Upper lobe of left lung (tissue), 6 donors: ENCODE measurements at places on chromosomes 5 and 9. TPM values are rescaled to one million over a fixed set of nuclear protein-coding genes. Genes with fewer than 3 reads are reported as not detected.

- no peak for DNase-seq
- H3K27ac ChIP-seq, result peak overlapping the region; percentile 77
- no peaks in the 10 kb centered on the region for H3K36me3 ChIP-seq
- no peak overlapping the region for H3K4me3 ChIP-seq
Observed at GRCh38 chr5:149061341-149061740, 1.5 kb downstream of the SH3TC2 start.

GLRA1 gene
- total RNA-seq, result not detected

DNA sequence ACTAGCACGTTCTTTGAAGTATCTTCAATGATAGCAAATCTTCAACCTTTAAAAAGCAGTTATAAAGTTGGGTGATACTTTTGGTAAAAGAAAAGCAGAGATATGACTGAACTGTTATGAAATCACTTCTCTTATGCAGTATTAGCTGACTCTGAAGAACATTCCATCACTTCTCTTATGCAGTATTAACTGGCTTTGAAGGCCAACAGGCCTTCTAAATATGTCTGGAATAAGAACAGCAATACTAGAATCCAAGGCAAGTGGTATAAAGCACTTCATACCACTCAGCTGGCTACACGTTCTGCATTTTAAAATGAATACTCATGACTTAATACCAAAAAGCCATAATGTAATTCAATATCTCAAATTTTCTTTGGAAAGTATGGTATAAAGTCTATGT is 17.3 kb downstream of the SKIC3 start:
- no peak overlapping the region for H3K4me3 ChIP-seq
- H3K36me3 ChIP-seq, result peaks cover 40% of the 10 kb centered on the region
- DNase-seq, result no peak

GRCh38 chr9:115362101-115362500 is 244.1 kb upstream of the TNC start:
- DNase-seq, result no peak
- no peaks in the 10 kb centered on the region for H3K36me3 ChIP-seq
- no peak overlapping the region for H3K27ac ChIP-seq
- H3K27me3 ChIP-seq, result no peaks in the 10 kb centered on the region
- no peaks in the 10 kb centered on the region for H3K4me1 ChIP-seq

DNA sequence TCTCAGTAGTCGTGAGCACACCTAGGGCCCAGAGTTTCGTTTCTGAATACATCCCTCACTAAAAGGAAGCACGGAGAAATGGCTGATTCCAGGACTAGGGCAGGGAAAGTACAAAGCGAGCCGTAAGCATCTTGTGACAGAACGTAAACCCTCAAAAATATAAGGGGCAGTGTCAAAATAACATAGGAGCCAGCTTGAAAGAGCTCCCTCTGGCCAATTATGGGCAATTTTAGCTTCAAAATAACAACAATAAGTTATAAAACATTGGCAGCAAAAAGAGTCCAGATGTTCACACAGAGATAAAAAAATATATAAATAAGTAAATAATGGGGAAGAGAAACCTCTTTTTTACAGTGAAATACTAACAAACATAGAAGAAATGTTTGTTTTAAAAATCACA is 18.5 kb upstream of the GLIS3 start:
- DNase-seq, result no peak
- no peak overlapping the region for H3K27ac ChIP-seq
- no peaks in the 10 kb centered on the region for H3K36me3 ChIP-seq
- H3K4me3 ChIP-seq, result no peak overlapping the region
- no peaks in the 10 kb centered on the region for H3K27me3 ChIP-seq
- H3K4me1 ChIP-seq, result no peaks in the 10 kb centered on the region

F2RL1 gene
- 9.2 TPM for total RNA-seq

GRCh38 chr9:110820381-110820780 is 151.8 kb downstream of the MUSK start:
- no peak overlapping the region for H3K4me3 ChIP-seq
- no peak overlapping the region for H3K27ac ChIP-seq
- no peak for DNase-seq
- no peaks in the 10 kb centered on the region for H3K27me3 ChIP-seq

JADE2 gene
- 80.1 TPM for total RNA-seq

IFNB1 gene
- not detected for total RNA-seq

PDGFRB gene
- total RNA-seq, result 155 TPM

IRX4 gene
- not detected for total RNA-seq

VLDLR gene
- 13.4 TPM for total RNA-seq

SLC36A1 gene
- 49.2 TPM for total RNA-seq

- no peak overlapping the region for H3K4me3 ChIP-seq
- no peaks in the 10 kb centered on the region for H3K36me3 ChIP-seq
- no peaks in the 10 kb centered on the region for H3K27me3 ChIP-seq
Observed at GRCh38 chr5:62432621-62433064, 20.1 kb downstream of the IPO11 start.

DNA sequence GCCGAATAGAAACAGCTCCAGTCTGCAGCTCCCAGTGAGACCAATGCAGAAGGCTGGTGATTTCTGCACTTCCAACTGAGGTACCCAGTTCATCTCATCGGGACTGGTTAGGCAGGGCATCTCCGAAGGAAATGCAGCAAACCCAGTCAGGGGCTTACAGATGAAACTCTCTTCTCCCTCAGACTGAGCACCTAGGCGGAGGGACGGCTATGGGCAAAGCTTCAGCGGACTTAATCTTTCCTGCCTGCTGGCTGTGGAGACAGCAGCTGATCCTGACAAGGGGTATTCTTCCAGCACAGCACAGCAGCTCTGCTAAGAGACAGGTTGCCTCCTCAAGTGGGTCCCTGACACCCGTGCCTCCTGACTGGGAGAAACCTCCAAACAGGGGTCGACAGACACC is 330.9 kb downstream of the DNAH5 start:
- H3K27ac ChIP-seq, result no peak overlapping the region
- H3K36me3 ChIP-seq, result no peaks in the 10 kb centered on the region
- DNase-seq, result no peak

GRCh38 chr9:70085241-70085640 is 41.6 kb downstream of the MAMDC2 start:
- no peak overlapping the region for H3K27ac ChIP-seq
- peaks cover 11% of the 10 kb centered on the region for H3K4me1 ChIP-seq
- H3K27me3 ChIP-seq, result no peaks in the 10 kb centered on the region

TAF11L10 gene
- total RNA-seq, result not detected

PHF24 gene
- 0.10 TPM for total RNA-seq

DNA sequence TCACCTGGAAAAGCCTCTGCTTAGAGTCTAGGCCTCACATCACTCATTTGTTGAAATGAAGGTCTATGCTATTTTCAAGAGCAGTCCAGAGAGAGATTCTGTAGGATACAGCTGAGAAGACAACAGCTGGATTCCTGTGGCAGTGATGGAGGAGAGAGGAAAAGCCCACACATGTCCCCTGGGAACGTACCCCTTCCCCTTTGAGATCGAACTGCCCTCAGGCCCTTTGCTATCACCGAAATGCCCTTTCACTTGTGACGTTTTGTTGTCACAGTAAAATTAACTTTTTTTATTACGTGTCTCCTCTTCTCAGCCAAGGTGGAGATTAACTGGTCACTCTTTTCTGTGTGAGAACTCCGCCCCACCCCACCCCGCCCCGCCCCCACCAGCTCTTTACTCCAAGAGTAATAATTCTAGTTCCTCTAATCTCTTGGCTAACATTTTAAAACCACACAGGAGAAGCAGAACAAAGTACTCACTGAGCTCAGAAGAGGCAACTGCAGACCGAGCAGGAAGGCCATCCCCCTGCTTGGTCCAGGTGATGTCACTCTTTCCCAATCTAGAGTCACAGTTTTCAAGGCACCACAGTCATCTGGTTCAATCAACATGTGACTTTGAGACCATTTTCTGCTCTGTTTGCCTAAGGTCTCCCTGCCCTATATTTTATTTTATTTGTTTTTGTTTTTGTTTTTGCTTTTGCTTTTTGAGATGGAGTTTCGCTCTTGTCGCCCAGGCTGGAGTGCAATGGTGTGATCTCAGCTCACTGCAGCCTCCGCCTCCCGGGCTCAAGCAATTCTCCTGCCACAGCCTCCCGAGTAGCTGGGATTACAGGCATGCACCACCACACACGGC is 105.6 kb downstream of the SUSD1 start:
- peak; percentile 46 for DNase-seq
- H3K4me3 ChIP-seq, result no peak overlapping the region
- H3K4me1 ChIP-seq, result peaks cover 35% of the 10 kb centered on the region

DNA sequence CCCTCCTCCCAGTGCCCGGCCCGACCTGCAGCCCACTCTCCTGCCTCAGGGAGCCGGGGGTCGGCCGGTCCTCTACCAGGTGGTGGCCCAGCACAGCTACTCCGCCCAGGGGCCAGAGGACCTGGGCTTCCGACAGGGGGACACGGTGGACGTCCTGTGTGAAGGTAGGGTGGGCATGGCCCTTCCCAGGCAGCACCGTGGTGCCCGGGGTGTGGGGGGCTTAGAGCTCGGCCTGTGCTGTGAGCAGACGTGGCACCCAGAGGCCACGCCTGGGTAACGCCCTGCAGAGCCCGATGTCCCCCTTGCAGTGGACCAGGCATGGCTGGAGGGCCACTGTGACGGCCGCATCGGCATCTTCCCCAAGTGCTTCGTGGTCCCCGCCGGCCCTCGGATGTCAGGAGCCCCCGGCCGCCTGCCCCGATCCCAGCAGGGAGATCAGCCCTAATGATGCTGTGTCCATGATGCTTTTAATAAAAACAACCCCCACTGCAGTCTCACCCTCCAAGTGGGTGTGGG is 7.2 kb downstream of the ENTPD8 start:
- DNase-seq, result no peak
- no peaks in the 10 kb centered on the region for H3K27me3 ChIP-seq
- H3K4me3 ChIP-seq, result no peak overlapping the region
- H3K36me3 ChIP-seq, result no peaks in the 10 kb centered on the region
- H3K4me1 ChIP-seq, result peaks cover 8% of the 10 kb centered on the region

GRCh38 chr5:149817539-149818060 is 87.5 kb downstream of the PPARGC1B start:
- no peak overlapping the region for H3K4me3 ChIP-seq
- no peaks in the 10 kb centered on the region for H3K4me1 ChIP-seq
- H3K27ac ChIP-seq, result no peak overlapping the region
- H3K36me3 ChIP-seq, result no peaks in the 10 kb centered on the region

GRCh38 chr5:9149988-9150387 is 395.9 kb downstream of the SEMA5A start:
- H3K27ac ChIP-seq, result no peak overlapping the region
- DNase-seq, result no peak
- no peaks in the 10 kb centered on the region for H3K27me3 ChIP-seq
- H3K4me1 ChIP-seq, result no peaks in the 10 kb centered on the region

REXO4 gene
- total RNA-seq, result 16.7 TPM

DNA sequence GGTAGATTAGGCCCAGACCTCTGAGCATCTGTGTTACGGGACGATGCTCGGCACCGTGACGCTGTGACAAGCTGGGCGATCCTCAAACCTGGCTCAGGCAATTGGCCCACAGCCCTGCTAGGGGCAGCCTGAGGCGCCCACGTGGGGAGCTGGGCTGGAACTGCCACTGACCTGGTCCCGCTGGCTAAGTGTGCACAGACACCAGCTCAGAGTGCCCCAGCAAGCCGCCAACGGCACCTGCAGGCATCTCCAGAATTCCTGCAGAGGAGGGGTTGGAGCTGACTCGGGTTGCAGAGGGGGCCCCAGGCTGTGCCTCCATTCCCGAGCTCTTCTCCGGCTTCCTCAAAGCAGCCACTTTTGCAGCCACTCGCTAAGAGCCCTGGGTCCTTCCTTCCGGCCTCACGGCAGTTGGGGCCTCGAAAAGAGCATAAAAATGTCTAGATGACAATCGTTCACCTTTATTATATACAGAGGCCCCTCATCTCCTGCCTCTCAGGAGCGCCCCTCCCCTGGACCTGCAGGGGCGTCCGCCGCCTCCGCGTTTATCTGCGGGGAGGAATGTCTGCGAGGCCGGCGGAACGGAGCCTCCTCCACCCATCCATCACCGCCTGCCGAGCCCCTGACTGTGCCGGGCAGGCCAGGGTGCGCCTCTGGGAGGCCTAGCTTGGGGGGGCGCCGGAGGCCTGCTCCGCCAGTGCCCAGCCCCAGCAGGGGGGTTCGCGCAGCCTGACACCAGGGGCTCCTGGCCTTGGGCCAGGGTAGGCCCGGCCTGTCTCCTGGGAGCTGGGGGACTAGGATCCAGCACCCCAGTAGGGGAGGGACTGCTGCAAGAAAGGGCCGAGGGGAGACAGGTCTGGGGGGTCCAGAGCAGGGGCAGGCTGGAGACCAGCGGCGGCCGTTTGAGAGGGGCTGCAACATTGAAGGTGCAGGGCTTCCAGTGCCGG is 144.9 kb downstream of the BARX1 start:
- no peak overlapping the region for H3K27ac ChIP-seq
- no peaks in the 10 kb centered on the region for H3K27me3 ChIP-seq
- H3K4me3 ChIP-seq, result no peak overlapping the region
- no peaks in the 10 kb centered on the region for H3K4me1 ChIP-seq

DNA sequence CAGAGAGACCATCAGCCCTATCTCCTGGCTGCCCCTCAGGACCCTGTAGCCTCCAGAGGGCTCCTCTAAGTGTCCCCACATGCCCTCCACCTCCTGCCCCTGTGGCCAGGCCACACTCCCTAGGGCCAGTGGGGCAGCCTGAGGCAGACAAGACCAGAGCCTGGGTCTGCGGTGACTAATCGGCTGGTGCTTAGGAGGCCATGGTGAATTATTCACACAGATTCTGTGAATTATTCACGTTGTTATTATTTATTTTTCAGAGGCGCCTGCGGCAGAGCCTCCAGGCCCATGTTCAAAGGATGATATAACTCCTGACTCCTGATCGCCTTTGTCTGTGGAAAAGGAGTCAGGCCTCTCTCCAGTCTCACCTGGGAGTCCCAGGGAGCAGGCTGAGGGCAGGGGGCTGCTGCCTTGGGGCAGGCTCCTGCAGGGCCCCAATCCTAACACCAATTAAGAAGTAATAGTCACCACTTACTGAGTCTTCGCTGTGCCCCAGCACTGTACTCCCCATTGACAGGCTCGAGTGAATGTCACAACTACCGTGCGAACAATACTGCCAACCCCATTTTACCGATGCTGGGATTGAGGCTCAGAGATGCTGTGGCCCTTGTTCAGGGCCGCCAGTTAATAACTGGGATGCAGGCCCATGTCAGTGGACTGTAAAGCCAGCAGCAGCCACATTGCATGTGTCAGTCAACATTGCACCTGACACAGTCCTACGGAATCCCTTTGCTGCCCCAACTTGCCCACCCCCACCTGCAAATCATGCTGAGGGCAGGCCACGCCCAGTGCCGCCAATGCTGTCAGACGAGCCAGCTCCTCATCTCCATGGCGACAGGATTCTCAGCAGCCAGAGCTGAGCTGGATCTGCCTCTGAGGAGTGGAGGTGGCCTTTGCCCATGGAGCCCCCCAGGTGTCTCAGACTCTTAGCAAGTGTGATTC is 94.9 kb downstream of the PCDH1 start:
- H3K27ac ChIP-seq, result no peak overlapping the region
- H3K36me3 ChIP-seq, result no peaks in the 10 kb centered on the region
- H3K4me3 ChIP-seq, result no peak overlapping the region
- no peaks in the 10 kb centered on the region for H3K27me3 ChIP-seq

DNA sequence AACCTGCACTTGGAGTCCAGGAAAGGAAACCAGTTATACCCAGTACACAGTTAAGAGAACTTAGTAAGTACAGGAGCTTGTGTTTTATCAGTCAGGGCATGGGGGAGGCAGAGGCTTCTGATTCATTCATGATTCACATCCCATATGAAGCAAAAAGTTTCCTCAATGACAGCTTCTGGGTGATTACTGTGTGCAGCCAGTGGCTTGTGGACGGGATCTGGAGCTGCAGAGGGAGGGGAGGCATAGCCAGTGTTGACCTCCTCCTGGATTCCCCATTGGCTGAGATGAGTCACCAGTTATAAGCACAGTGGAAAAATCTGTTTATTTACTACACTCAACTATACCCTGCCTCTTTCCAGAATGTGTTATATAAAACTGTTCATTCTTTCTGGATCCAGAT is 17.7 kb downstream of the IL31RA start:
- no peak overlapping the region for H3K27ac ChIP-seq
- H3K4me1 ChIP-seq, result peaks cover 3% of the 10 kb centered on the region
- no peaks in the 10 kb centered on the region for H3K36me3 ChIP-seq
- DNase-seq, result no peak

- H3K36me3 ChIP-seq, result no peaks in the 10 kb centered on the region
- H3K4me3 ChIP-seq, result no peak overlapping the region
- H3K4me1 ChIP-seq, result peaks cover 19% of the 10 kb centered on the region
Observed at GRCh38 chr5:10567781-10568321, 4.0 kb downstream of the ANKRD33B start.
